ENCODE measurements at places on chromosomes 5 and 9.

DNA sequence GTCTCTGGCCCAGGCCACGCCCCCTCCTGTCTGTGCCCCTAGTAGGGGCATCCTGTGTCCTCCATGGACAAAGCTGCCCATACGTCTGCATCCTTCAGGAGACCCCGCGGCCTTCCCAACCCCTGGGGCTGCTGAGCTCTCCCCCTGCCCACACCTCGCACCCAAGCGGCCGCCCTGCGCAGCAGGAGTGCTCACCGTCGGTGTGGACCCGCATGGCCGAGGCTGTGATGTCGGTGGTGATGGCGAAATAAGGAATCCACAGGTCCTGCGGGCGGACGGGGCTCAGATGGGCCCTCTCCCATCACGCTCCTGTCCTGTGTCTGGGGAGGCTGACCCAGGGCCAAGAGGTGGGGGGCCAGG lies 4.8 kb upstream of the NSMF start:
- no peak for DNase-seq

DNA sequence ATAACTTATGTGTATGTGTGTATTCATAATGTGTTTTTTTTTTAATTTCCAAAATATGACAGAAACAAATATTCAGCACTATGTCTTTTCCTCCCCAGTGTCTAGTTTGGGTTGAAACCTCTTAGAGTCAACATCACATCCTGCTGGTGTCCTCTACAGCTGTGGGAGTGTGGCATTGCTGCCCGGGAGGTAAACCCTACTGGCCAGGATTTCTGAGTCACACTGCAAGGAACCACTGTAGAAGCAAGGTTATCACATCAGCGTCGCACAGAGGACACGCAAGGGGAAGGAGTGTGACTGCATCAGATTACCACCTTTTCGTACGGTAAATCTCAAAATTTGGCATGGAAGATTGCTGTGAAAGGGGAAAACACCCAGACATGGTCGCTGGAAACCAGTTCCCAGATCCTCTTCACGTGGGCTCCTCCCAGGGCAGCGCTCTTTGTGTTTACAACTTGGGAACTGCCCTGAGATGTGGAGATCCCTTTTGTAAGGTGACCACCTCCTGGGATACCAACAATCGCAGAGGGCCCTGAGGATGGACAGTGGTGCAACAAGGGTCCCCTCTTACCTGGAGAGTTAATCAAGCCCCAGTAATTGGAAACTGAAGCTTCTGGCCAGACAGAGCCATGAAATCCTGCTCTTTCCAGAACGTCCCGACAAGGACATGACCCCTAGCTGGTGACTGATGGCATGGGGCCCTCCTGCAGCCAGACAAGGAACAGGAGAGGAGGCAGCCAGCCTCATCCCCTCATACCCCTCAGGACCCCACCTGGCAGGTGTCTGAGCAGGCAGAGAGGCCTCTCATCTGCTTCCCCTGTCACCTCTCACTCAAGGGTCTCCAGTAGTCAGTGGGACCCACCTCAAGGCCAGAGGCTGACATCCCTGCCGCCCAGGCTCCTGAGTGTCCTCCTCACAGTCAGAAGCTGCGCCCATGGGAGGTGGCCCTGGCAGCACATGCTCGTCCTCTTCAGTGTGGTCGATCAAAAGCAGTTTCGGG lies 194.7 kb downstream of the MED10 start:
- no peak for DNase-seq

GRCh38 chr5:89273289-89273688 lies 390.3 kb upstream of the MEF2C start:
- DNase-seq: no peak

DNA sequence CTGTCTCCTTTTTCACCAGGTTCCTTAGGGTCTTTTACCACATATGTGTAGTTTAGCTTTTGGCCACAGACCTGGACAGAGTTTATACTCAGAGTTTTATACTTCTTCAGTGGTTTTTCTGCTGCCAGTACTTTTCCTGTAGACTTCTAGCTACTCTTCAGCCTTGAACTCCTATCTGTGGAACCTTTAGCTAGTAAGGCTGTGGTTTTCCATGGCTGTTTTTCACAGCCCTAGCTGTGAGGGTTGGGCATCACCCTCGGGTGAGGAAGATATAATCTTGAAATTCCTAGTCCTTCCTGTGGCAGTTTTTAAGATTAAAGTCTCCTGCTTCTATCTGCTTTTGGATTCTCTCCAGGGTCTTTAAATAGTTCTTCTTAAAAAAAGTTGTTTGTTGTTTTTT lies 109.1 kb downstream of the FGF1 start:
- no peak for DNase-seq

DNA sequence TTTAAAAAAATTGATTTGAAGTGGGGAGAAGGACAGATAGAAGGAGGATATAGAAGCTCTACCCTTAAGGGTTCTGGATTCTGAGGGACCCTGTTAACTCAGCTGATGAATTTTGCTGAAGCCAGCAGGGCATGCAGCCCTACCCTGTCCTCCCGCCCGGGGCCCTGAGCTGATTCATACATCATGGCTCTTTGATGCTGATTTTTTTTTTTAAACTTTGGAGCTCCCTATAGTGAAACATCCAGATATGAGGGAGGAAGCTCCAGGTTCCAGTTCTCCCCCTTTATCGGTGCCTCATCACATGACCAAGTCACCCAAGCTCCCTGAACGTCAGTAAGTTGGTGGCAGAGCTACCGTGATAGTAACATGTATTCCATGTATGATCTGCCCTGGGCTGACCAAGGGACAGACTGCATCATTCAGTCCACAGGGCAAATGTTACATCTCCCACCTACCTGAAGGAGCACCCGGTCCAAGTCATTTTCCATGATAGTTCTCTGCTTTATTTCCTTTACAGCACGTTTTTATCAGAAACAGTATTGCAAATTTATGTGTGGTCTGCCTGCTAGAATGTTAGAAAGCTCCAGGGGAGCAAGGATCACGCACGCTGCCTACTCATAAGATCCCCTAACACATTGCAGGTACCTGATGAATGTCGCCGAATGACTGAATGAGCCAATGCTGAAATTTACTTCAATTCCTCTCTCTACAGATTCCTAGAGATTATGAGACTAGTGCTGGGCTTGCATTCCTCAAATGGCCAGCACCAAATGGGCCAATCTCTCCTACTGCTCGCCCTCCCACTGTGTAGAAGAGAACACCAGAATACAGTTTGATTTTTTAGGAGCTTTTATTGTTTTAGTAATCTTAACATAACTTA lies 25.9 kb downstream of the SPARC start:
- DNase-seq: no peak

- no peak for DNase-seq
These were observed 200.1 kb downstream of the NSG2 start for GRCh38 chr5:174245516-174246075.

DNA sequence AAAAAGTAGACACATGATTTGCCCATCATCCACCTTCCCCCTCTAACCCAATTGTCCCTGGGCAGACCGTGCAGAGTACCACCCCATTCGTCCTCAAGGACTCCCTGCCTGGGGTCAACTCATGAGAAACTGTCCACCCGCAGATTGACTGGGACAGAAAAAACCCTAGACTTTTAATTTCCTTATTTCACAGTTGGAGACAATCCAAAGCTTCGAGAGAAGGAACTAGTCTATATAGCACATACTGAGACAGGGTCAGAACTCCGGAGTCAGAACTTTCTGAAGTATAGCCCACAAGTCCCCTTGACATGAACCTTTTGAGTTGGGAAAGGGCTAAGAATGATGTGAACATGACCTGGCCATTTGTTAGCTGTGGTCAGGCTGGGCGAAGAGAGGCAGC lies 7.5 kb upstream of the GPX3 start:
- no peak for DNase-seq

GRCh38 chr9:137516144-137516917 lies 33.9 kb downstream of the PNPLA7 start:
- DNase-seq: peak; percentile 72

- peak; percentile 86 for DNase-seq
These were observed 65.5 kb upstream of the SPTLC1 start for GRCh38 chr9:92180669-92181181.

DNA sequence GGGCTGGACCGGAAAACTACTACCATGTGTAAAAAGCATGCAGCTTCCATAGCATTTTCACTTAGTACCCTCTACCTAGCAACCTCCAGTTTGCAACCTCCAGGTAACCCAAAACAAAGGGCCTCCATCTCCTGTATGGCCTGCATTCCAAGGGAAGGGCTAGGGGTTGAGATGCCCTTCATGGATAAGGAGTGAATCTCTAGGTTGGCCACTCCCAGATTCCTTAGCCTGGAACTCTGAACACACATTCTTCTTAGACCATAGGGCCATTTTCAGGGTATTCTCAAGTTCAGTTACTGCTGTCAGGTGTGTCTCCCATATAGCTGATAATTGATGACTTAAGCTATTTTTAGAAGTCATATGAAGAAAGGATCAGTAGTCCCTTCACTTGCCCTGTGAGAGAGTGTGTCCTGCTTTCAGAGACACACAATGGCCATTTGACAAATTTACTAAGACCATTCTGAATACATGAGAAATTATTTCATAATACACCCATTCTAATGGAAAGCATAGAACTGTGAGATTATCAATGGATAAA lies 22.5 kb downstream of the HSPB3 start:
- DNase-seq: no peak

GRCh38 chr9:112884101-112884500 lies 6.6 kb downstream of the SLC46A2 start:
- no peak for DNase-seq

DNA sequence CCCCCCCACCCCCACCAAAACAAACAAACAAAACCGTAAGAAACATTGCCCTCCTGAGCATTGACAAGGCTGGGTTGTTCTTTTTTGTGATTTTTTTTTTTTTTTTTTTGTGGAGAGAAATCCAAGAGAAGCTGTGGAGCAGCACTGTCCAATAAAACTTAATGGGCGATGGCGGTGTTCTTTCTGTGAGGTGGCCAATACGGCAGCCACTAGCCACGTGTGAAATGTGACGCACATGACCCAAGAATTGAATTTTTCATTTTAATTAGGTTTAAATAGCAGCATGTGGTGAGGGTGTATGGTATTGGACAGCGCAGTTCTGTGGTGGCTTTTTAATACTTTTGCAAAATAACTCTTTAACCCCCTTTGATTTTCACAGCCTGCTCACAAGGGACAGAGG lies 251.1 kb downstream of the PDZD2 start:
- DNase-seq: no peak

GRCh38 chr5:94266170-94266569 lies 352.2 kb downstream of the KIAA0825 start:
- no peak for DNase-seq

GRCh38 chr5:1034421-1034905 lies 25.9 kb downstream of the NKD2 start:
- no peak for DNase-seq

DNA sequence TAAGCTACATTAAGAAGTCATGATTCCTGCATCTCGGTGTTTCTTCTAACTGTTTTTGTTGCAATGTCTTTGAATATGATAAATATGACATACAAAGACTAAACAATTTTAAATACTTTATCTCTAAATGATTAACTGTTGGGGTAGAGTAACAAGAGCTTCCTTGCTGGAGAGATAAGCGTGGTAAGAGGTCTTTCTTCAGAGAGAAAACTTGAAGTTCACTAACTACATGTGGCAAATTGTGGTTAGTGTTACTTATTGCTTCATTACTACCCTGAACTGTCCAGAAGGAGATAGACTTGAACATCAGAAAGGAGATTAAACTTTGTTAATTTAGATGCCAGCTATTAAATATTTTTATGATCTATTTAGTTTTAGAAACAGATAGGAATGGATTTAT lies 7.0 kb upstream of the ARSB start:
- DNase-seq: no peak

DNA sequence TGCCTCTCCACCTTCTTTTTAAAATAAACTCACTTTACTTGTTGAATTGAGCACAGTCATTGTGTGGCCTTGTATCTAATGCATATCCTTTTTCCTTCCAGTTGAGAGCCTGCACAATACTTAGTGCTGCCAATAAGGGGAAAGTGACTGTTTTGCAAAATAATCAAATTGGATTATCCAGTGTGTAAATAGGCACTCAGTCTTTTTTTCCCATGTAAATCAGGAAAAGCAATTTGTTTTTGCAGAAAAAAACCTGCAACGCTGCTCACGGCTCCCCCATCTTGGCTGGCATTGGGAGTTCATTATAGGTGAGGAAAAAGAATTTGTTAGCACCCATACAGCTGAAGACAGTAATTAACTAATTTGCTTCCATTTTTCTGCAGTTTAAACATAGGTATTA lies 299.9 kb downstream of the CSNK1G3 start:
- DNase-seq: no peak

- DNase-seq: no peak
These were observed 27.5 kb upstream of the SERINC5 start for GRCh38 chr5:80283360-80283759.

DNA sequence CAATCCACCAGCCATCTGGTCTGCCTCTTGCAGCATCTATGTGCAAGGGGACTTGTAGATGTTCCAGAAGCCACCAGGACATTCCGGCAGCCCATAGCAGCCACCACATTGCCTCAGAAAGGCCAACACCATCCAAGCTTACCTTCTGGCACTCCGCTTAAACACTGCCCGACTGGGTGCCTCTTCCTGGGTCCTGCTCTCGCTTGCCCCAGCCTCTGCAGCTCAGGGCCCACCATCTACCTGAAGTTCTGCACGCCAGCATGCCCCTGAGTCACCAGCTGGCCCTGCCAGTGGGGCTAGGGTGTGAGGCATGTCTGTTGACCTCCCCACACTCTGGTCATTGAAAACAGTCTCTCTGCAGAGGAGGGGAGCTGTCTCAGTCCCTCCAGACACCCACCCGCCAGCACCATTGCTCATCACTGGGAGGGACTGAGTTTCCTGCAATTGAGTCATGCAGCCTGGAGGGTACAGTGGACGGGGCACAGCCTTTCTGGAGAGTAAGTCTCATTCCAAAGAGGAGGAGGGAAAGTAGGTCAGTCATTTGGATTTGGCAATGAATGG lies 16.9 kb upstream of the COL5A1 start:
- DNase-seq: no peak

GRCh38 chr9:116697362-116697761 lies 10.3 kb downstream of the TRIM32 start:
- DNase-seq: no peak

DNA sequence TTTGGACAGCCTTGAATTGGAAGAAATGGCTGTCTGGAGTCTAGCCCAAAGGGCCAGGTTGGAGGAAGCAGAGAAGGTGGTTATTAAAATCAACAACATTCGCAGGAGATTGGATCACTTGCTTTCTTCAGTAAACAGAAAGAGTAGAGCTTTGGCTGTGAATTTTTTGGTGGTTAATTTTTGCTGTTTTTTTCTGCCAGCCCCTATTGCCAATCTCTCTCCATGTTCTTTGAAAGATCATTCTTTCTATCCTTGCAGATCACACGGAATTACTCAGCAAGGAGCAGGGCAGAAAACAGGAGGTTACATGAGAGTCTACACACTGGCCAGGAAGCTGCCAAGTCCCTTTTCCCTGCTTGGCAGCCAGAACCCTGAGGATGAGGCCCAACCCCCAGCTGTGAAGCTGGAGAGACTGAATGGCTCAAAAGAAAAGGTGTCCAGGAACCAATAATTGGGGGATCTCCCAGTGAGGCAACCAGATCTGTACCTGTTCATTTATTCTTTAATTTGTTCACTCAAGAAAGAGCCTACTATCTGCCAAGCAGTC lies 13.0 kb downstream of the GLRX start:
- DNase-seq: no peak

GRCh38 chr5:36694351-36694750 lies 87.9 kb downstream of the SLC1A3 start:
- DNase-seq: no peak
